Gastroesophageal sphincter (tissue), 4 donors: ENCODE measurements at places on chromosomes 2 and 18.
A peak's percentile ranks its signal among the peaks of the same experiment; 100 is the strongest.

- ATAC-seq: peak; percentile 69
These were observed 5.2 kb downstream of the ZNF638 start for GRCh38 chr2:71336802-71337201.

DNA sequence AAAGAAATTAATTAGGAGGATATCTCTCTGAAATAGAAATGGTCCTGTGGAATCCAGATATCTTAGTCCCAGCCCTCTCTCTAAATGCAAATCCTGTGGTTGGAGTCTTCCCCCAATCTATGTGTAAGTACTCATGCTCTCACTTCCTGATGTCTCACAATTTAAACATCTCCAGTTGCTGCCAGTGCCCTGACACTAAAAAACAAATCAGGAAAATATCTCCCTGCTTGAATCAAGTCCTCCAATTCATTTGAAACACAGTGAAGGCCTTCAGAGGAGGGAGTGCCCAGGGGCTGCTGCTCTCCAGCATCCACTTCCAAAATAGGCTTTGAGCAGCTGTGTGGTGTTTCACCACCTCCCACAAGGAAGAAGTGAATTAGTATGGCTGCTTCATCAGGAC, 413.8 kb downstream of the RAD51AP2 start:
- ATAC-seq: no peak

DNA sequence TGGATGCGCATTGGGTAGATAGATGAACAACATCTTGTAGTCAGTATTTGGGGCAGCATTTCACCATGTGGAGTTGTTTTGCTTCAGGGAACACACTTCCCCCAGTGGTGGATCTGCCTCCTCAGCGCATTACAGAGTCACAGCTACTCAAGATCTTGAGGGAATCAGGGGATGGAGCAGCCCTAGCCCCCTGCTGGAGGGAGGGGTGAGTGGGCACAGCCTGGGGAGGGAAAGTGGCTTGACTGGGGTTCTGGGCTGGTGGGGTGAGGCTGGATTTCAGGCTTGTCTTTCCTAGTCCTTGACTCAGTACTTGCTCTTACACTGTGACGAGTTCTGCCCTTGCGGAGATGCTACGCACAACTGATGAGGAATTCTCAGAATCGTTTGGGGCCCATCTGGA, 271.0 kb upstream of the HS6ST1 start:
- ATAC-seq: no peak

DNA sequence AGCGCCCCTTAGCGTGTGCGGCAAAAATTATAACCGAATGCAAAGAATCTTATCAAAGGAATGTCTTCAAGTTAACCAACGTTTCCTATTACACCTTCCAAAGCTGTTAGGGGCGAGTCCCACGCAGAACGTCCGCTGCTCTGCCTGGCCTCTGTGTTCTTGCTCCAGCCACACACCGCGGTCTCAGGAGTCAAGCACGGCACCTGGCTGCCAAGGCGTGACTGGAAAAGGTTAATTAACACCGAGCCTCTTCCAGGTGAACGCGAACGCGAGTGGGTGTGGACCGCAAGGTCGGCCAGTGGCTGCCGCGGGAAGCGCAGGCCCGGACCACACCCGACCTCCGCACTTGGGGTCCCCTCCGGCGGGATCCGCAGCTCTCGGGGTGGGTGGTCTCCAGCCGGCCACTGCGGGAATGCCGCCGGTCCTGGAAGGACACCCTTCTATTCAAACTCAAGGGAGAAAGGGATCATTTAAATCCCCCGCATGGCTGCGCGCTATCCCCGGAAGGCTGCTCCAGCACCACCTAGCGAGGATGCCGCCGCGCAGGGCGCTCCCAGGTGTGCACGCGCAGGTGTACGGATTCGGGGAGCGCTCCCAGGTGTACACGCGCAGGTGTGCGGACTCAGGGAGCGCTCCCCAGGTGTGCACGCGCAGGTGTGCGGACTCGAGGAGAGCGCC, 830 bp downstream of the CYB5A start:
- ATAC-seq: no peak
